ENCODE measurements at places on chromosomes 1 and 21. TPM values are rescaled to one million over a fixed set of nuclear protein-coding genes. Genes with fewer than 3 reads are reported as not detected.

- DNase-seq, result no peak
Observed at GRCh38 chr1:64492424-64492823, 22.5 kb downstream of the CACHD1 start.

GRCh38 chr1:223246476-223247112 lies 103.5 kb upstream of the TLR5 start:
- no peak for DNase-seq

DNA sequence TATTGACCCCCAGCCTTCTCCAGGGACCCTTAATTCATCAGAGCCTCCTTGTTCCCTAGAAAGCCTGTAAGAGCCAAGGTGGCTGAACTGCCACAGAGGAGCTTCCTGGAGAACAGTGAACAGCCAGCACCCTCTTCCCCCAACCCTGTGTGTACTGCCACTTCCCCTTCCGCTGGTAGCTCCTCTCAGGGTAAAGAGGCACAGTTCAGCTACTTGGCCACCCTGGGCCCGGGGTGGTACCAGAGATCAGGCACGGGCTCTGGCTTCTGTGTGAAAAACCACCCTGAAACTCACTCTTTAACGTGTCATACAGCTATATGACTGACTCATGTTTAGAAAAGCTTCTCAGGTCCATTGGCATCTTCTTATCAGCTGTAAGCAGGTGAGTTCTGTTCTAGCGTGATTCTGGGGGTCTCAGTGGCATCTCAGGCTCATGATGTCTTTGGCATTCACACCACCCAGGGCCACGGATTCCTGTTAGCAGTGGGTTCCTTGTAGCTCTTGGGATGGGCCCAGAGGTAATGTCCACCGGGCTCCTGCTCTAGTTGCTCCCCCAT lies 22.4 kb downstream of the ARMH1 start:
- DNase-seq, result no peak

DNA sequence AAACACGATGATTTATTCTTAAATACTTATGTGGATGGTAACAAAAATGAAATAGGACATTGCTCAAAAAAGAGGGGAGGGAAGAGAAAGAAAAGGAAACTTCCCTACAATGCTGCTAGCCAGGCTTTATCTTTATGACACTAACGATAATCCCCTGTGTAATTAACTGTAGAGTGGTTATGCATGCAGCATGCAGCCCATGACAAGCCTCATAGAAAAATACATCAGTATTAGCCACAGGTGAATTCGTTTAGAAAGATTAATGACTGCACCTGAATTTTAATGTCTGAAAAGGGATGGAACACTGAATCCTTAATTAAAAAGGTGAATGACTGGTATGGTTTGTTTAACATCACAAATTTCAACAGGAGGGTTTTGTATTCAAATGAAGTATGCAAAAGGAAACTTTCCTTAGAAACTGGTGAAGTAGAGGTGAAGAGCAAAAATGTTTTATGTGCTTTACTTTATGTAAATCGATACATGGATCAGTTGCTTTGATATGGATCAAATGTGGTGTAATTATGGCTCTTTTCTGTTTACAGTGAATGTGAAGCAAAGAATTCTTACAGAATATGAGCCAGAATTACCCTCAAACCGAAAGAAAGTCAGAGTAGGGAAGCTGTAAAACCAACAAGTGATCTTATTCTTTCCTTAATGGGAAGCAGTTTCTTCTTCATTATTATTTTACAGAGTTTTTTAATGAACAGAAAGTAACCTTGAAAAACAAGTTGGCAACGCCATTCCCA lies 569.6 kb upstream of the ADGRL2 start:
- no peak for DNase-seq

The HHIPL2 gene
- polyA plus RNA-seq, result 0.48 TPM

The ALG14 gene
- 17.6 TPM for polyA plus RNA-seq

The KRTAP19-1 gene
- not detected for polyA plus RNA-seq
